ENCODE measurements at places on chromosomes 7 and 10.

DNA sequence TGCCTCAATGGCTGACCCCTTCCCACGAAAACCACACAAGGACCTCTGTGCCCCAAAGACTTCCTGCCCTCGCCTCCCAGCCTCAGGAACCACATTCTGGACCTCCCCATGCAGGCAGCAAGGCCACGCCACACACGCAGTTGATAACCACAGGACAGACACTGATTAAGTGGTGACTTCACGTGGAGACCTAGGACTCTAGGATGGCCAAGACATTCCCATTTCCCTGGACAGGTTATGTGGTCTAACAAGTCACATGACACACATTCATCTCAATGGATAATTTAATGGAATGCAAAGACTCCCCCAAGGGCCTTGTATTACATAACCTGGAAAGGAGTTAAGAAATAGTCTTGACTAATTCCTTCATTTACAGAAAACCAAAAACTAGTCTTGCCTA lies 110.2 kb downstream of the LARP4B start:
- no peak for DNase-seq

DNA sequence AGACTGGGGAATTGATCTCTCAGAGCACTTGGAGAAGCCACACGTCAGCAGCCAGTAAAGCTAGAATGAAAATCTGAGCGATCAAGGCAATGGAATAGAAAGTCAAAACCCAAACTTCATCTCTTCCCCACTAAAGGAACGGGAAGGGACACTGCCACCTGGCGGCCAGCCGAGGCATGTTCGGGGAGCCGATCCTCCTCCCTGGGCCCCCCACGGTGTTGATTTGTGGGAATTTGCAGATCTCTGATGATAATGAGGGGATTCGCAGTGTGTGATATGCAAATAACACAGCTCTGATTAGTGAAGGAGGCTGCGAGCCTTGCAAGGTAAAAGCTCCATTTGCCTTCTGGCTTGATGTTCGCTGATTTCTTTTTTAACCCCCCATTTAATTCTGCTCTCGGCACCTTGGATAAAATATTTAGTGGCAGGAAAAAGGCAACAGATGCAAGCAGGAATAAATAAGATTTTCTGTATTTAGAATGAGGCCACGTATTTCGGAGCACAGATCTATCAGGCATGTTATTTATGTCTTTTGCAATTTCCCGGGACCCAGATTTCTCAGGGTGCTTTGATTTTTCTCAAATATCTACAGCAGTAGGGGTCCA lies 258.6 kb downstream of the PAXIP1 start:
- DNase-seq, result peak; percentile 96

- DNase-seq, result no peak
These were observed 169.9 kb upstream of the BMPER start for GRCh38 chr7:33735403-33735802.

- no peak for DNase-seq
These were observed 135.5 kb downstream of the USP6NL start for GRCh38 chr10:11475831-11476434.

DNA sequence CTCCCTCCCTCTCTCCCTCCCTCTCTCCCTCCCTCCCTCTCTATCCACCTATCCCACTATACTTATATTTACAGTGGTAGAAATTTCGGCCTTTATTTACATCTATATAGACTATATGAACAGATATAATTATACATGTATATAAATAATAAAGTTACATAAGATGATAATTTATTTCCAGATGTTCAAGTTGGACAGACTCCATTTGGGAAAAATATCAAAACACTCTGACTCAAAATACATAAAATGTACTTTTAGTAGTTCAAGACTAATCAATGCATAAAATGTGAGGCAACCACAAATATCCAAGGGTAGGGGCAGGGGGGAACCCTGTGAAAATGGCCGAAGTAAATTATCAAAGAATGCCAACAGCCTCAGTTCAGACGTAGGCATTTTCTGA lies 203.0 kb downstream of the FANK1 start:
- DNase-seq, result no peak

DNA sequence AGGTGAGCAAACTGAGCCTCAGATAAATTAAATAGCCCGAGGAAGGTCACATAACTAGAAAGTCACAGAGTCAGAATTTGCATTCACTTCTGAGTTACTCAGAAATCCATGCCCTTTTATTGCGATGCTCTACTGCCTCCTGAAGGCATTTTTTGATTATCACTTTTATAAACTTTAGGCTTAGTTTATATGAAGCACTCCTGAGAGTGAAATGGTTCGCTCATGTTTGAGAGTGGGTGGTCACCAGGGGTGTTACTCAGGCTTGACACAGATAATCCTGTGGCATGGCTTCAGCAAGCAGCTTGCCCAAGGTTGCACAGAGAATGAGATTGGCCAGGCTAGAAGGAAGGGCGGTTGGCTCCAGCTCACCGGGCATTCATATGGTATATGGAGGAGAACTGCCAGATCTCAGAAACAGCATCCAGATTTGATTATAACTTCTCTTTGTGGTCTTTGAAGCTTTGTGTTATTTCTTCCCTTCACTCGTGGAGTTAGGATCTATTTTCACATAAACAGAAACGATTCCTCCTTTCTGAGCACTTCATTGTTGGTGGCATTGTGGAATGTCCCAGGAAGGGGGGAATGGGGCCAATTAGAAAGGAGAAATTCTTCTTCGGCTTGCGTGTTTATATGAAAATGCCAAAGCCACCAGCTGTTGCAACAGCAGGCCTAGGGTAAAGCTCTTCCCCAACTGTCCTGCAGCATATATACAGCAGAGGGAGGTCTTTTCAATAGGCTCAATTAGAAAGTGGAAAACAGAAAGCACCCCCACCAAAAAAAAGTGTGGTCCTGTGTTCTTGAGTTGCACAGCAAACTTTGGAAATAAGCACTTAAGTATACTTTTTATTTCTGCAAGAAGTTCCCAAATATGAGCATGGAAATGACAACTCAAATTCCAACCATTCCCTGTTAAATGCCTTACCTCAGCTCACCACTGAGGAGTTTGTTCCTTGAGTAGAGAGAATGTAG lies 628.8 kb downstream of the SUGCT start:
- no peak for DNase-seq

DNA sequence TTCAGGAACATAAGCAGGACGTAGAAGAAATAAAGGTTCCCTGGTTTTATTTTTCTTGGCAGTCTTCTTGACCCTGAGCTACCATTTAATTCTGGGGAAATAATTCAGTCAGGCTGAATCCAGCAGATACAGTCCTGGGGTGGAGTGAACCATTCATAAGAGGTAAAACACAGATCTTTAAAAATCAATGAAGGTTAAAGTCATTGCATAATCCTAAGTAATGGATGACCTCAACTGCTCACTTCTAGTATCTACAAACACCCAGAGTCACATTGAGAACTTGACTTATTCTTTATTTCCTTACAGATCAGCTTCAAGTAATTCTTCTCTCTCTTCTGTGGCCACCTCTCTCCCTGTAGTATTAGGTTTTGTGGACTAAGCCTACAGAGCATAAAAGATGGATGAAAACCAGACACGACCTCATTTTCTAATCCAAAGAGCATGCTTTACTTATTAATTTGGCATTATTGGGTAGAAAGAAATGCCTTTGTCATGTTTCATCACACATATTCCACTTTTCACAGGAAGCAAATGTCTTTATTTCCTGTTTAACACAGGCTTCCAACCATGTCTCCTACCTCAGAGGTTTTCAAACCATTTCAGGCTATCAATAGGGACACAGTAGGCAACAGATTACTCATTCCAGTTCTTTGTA lies 182.3 kb upstream of the IMMP2L start:
- no peak for DNase-seq

DNA sequence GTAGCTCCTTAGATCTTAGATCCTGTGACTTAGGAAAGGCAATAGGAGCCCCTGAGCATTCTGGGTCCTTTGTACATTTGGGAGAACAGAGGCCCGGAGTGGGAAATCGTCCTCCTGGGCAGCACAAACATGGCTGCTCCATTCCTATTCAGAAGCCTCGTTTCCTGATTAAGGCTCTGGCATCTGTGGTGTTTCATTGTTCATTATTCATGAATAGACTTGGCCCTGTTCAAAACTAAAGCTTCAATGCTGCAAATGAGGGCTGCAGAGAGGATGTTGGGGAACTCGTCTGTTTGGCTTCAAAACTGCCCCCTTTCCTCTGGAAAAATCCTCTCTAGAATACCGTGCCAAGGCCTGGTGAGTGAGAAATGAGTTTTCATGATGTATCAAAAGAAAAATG lies 3.4 kb upstream of the HTRA1 start:
- peak; percentile 58 for DNase-seq

DNA sequence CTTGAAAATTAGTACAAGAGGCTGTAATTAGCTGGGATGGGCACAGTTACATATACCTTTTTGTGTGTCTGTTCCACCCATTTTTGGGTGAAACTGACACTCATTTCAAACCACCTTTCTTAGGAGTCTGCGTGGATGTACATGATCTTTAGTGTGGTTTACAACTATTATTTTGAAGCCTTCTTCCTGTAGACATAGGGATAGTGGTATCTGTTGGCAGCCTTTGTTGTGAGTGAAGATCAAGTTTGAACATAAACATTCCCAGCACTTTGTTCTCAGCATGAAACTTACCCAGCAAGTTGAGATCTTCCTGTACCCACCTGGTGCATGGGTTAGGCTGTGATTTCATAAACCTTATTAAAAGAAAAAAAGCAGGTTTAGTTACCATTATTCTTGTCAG lies 2.0 kb downstream of the BAG3 start:
- DNase-seq, result no peak

GRCh38 chr10:37222046-37222445 lies 96.6 kb downstream of the ANKRD30A start:
- DNase-seq, result no peak

DNA sequence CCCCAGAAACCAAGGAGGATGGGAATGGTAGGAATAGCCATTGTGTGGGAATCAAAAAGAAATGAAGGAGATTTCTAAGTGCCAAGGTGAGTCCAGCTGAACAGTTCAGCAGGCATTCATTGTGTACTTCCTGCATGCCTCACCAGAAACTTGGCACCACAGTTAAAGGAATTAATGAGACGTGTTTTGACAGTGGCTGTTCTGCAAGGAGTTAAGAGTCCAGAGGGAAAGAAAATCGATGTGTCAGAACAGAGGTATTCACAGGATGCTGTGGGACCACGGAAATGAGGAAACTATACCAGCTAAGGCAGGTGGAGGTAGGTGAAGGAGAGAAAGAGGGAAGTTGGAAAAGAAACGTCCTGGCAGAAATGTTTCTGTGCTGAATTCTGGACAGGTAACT lies 78.1 kb downstream of the PRKCQ start:
- DNase-seq, result no peak

DNA sequence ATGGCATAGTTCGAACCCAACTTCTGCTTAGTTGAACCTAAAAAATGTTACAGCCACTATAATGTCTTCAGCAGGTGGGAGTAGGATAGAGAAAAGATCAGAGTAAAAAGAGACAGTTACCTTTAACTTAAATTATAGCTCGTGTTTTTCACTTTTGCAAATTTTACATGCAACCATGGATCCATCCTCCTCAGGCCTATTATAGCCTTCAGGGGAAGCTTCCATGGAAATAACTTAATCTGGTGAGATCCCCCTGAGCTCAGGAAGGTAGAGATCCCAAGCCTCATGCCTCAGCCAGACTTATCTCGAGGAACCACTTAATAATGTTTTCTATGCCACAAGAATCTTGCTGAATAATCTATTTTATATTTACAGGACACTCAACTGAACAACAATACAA lies 159.4 kb upstream of the FAM3C start:
- no peak for DNase-seq

DNA sequence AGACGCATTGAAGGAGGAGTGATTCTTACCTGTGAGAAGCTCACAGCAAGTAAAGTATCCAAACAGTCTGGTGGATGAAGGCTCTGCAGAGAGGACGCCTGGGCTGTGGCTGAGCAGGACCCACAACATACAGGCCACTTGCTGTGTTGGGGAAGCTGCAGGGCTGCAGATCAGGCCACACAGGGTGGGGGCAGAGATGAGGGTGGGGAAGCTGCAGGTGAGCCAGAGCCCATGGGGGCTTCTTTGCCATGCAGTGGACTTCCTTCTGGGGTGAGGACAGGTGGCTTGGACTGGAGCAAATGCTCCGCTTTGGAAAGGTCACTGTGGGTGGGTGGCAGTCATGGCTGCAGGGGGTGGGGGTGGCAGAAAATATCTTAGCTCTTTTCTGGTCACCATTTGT lies 214.8 kb downstream of the GLRX3 start:
- DNase-seq, result no peak

DNA sequence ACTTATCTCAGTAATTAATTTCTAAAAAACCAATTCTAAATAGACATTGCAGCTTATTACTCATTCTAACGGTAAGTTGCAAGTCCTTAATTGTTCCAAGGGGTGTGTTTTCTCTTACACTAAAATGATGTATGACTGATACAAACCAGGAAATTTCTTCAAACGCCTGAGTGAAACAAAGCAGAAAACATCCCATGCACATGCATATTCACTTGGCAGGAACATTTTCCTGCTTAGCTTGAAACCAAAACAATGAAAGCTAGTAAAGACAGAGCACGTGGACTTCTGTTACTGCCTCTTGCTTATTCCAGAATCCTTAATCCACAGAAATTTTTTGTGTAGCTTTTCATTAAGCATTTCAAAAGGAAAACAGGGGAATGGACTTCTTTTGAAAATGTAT lies 187.7 kb downstream of the MTERF1 start:
- DNase-seq, result peak; percentile 66

GRCh38 chr7:39304178-39304577 lies 262.0 kb upstream of the YAE1 start:
- no peak for DNase-seq

DNA sequence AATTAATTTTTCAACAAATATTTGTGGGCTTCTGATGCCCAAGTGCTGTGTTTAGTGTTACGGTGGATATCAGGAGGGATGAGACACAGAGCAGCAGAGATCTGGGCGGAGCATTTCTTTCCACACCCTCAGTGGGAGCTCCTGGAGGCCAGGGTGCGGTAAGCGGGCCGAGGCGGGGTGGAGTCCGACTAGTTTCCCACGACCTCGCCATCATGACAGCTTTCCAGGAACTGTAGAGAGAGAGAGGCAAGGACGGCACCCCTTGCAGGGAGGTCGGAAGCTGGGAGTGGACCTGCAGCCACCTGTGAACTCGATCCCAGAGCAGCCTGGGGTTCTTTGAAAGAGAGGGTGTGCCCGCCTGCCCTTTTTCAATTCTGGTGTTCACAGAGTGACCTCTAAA lies 128.2 kb downstream of the ACTR3B start:
- DNase-seq, result no peak

GRCh38 chr10:132402781-132403241 lies 5.8 kb downstream of the PWWP2B start:
- DNase-seq, result no peak

DNA sequence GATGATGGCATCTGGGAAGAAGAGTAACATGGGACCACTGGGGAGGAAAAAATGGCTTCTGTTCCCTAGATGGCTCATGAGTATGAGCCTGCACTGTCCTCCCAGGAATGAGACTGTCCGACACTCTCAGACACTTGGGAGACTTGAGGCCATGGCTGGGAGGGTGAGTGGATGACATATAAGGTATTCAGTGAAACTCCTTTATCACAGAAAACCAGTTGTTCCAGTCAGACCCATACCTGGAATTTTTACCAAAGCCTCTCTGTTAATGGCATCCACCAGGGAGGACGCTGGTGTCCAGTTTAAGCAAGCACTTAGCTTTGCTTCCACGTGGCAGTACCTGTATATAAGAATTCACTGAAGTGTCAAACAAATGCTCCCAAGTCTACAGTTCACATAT lies 116.7 kb upstream of the C10orf90 start:
- DNase-seq, result no peak

Data from spinal cord (tissue), 10 donors.